Epithelial cell of alveolus of lung (primary cell): ENCODE measurements at places on chromosomes 6 and 20. TPM values are rescaled to one million over a fixed set of nuclear protein-coding genes. Genes with fewer than 3 reads are reported as not detected.

Gene CYP39A1
- 1.9 and 3.4 TPM in 2 replicates for total RNA-seq

Gene DOK5
- 2.1 and 4.3 TPM in 2 replicates for total RNA-seq

Gene MEI4
- not detected in 2 replicates for total RNA-seq

Gene FAM83B
- 0.08 and 0.91 TPM in 2 replicates for total RNA-seq

Gene MUC21
- not detected in 2 replicates for total RNA-seq

Gene IFNGR1
- total RNA-seq, result 38.4 and 65.3 TPM in 2 replicates

Gene LTB
- total RNA-seq, result 0.91 TPM in 1 of 2 replicates, not detected in the other

Gene PROKR2
- not detected in 2 replicates for total RNA-seq

Gene SLC17A9
- 3.0 and 17.1 TPM in 2 replicates for total RNA-seq

Gene CPNE5
- total RNA-seq, result 0.26 TPM in 1 of 2 replicates, not detected in the other

Gene WFDC5
- not detected in 2 replicates for total RNA-seq

Gene RREB1
- total RNA-seq, result 11.1 and 23.6 TPM in 2 replicates

Gene ULBP2
- total RNA-seq, result 0.24 and 4.4 TPM in 2 replicates
